Activated CD4-positive, alpha-beta T cell treated with anti-CD3 and anti-CD28 coated beads for 36 hours (primary cell): ENCODE measurements at places on chromosomes 2 and 18.

GRCh38 chr2:27802547-27802946 lies 31.0 kb downstream of the MRPL33 start:
- no peak overlapping the region for H3K4me3 ChIP-seq
- no peak for DNase-seq
- peaks cover under 1% of the 10 kb centered on the region for H3K4me1 ChIP-seq

DNA sequence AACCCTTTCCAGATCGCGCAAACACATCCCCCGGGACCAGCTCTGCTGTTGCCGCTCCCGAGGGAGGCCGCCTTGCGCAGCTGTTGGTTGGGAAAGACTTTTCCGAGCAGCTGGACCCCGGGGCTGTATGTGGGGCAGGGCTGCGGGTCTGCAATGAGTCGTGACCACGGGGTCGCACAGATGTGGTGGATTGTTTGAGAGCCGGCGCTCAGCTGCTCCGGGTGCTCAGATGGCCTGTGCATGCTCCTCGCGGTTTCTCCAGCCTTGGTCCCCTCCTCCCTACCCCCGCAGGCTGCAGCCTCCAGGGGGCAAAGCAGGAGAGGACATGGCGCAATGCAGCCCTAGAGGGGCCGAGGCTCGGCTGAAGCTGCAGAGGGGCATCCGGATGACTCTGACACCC lies 105.2 kb upstream of the OTOS start:
- H3K36me3 ChIP-seq, result no peaks in the 10 kb centered on the region
- DNase-seq, result no peak
- H3K4me1 ChIP-seq, result no peaks in the 10 kb centered on the region
- peaks cover 17% of the 10 kb centered on the region for H3K27me3 ChIP-seq
- H3K27ac ChIP-seq, result no peak overlapping the region

- no peak for DNase-seq
- H3K36me3 ChIP-seq, result peaks cover 51% of the 10 kb centered on the region
- no peak overlapping the region for H3K27ac ChIP-seq
- H3K4me1 ChIP-seq, result peaks cover 56% of the 10 kb centered on the region
- no peaks in the 10 kb centered on the region for H3K27me3 ChIP-seq
Observed at GRCh38 chr2:190912726-190913125, 32.1 kb downstream of the GLS start.

DNA sequence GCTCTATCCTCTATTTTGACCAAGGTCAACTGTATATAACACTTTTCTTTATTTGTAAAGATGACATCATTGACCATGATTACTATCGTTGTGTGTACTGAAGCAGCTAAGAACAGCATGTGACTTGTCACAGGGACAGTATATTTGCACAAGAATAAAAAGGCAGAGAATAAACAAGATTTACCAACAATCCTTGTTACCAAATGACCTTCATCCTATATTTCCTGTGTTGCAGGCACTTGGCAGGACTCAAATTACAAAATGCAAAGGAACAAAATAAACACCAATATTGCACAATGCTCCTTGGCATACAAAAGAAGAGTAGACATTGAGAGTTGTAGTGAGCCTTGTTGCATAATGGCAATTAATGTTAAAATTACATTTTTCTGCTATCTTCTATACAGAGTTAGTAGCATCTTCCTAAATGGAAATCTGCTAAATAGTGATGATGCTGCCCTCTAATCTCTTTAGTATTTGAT lies 61.8 kb downstream of the RFTN2 start:
- H3K4me1 ChIP-seq, result peaks cover 9% of the 10 kb centered on the region
- no peak for DNase-seq
- H3K36me3 ChIP-seq, result no peaks in the 10 kb centered on the region
- H3K4me3 ChIP-seq, result no peak overlapping the region
- no peak overlapping the region for H3K27ac ChIP-seq

GRCh38 chr2:44053052-44053451 lies 57.3 kb upstream of the LRPPRC start:
- H3K36me3 ChIP-seq, result no peaks in the 10 kb centered on the region
- DNase-seq, result no peak
- no peaks in the 10 kb centered on the region for H3K4me1 ChIP-seq
- H3K27me3 ChIP-seq, result peaks cover 2% of the 10 kb centered on the region

DNA sequence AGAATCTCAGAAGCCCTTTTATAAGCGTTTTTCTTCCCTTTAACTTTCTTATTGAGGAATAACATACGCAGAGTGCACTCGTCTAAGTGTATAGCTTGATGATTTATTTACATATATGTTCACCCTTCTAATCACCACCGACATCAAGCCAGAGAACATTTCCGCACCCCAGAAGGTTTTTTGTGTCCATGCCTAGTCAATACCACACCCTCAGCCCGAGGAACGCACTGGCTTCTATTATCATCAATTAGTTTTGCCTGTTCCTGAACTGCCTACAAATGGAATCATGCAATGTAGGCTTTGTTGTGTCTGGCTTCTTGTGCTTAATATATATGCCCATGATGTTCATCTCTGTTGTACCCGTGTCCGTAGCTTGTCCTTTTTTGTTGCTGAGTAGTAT lies 27.7 kb downstream of the SDC1 start:
- no peaks in the 10 kb centered on the region for H3K27me3 ChIP-seq
- H3K4me1 ChIP-seq, result no peaks in the 10 kb centered on the region
- H3K27ac ChIP-seq, result no peak overlapping the region
- H3K4me3 ChIP-seq, result no peak overlapping the region
